ENCODE measurements at places on chromosomes 6 and 20. TPM values are rescaled to one million over a fixed set of nuclear protein-coding genes. Genes with fewer than 3 reads are reported as not detected.
A peak's percentile ranks its signal among the peaks of the same experiment; 100 is the strongest.

DNA sequence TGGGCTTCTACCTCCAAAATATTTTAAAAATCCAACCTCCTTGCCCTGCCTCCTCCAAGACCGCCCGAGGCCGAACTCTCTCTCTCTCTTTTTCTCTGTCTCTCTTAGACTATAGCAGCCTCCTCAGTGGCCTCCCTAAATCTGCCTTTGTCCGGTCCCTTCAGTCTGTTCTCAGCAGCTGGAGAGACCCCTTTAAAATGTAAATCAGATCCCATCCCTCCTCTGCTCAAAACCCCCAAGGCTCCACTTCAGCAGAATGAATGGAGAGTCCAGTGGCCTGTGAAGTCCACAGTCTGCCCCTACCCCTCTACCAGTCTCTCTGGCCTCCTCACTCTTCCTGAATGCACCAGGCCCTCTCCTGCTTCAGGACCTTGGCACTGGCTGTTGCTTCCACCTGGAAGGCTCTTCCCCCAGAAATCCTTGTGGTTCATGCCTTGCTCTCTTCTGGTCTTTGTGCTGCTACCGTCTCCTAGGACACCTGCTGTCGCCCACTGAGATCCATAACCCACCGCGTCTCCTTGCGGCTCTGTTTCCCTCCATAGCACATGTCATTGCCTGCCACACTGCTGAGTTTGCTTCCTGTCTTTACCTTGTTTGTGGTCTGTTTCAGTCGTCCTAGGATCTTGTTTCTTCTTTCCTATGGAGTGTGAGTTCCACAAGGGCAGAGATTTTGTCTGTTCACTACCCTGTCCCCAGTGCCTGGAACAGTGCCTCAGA lies 6.0 kb downstream of the MLN start:
- no peak overlapping the region for H3K4me3 ChIP-seq
- H3K36me3 ChIP-seq: no peaks in the 10 kb centered on the region
- H3K4me1 ChIP-seq: no peaks in the 10 kb centered on the region
- no peaks in the 10 kb centered on the region for H3K27me3 ChIP-seq
- no peak for DNase-seq

GRCh38 chr6:36283608-36284007 lies 13.7 kb downstream of the PNPLA1 start:
- no peaks in the 10 kb centered on the region for H3K4me1 ChIP-seq
- H3K4me3 ChIP-seq: no peak overlapping the region
- no peak overlapping the region for H3K27ac ChIP-seq
- no peaks in the 10 kb centered on the region for H3K27me3 ChIP-seq
- H3K36me3 ChIP-seq: no peaks in the 10 kb centered on the region

GRCh38 chr20:49132995-49133478 lies 55.1 kb downstream of the STAU1 start:
- no peaks in the 10 kb centered on the region for H3K36me3 ChIP-seq
- H3K4me1 ChIP-seq: no peaks in the 10 kb centered on the region
- H3K4me3 ChIP-seq: no peak overlapping the region
- peak; percentile 37 for DNase-seq
- H3K27me3 ChIP-seq: no peaks in the 10 kb centered on the region

DNA sequence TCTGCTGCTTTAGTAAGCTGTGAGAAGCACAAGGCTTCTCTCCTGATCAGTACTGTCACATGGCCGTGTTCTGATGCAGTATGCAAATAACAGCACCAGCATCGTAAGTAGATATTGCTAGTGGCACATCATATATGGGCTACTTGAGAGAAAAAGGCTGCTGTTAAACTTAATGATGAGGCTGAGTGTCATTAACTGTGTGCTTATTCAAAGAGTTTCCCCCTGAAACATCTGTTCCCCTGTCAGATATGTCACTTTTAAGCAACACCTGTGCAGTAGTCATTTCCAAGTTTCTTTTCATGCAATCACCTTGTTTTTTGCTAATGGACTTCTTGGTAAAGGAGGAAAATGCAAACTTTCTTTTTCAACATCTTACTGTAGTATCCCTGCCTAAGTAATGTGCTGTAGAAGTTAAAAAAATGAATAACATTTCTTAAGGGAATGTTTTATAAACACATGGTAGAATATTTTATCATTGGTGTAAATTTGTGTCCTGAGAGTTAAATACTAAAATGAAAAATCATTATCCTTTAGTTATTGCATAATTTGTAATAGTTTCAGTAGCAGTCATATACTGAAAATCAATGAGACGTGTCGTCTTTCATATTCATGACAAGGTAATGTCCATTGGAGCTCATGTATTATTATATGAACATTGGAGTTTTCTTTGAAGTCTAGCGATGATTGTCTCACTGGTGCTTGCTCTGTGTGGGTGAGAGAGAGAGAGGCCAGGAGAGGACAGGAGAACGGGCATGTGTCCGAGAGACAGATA lies 366.3 kb downstream of the CDKAL1 start:
- H3K4me1 ChIP-seq: no peaks in the 10 kb centered on the region
- H3K27me3 ChIP-seq: no peaks in the 10 kb centered on the region
- H3K27ac ChIP-seq: no peak overlapping the region
- H3K36me3 ChIP-seq: no peaks in the 10 kb centered on the region
- no peak for DNase-seq

GRCh38 chr20:5065879-5066383 lies 53.8 kb downstream of the PCNA start:
- H3K4me3 ChIP-seq: no peak overlapping the region
- H3K27ac ChIP-seq: no peak overlapping the region
- H3K27me3 ChIP-seq: no peaks in the 10 kb centered on the region
- no peaks in the 10 kb centered on the region for H3K36me3 ChIP-seq
- peak; percentile 63 for DNase-seq

GRCh38 chr6:121222656-121223055 lies 111.6 kb downstream of the TBC1D32 start:
- H3K27ac ChIP-seq: no peak overlapping the region
- H3K27me3 ChIP-seq: no peaks in the 10 kb centered on the region
- no peak overlapping the region for H3K4me3 ChIP-seq
- H3K36me3 ChIP-seq: no peaks in the 10 kb centered on the region
- H3K4me1 ChIP-seq: no peaks in the 10 kb centered on the region

- no peak for DNase-seq
- no peaks in the 10 kb centered on the region for H3K4me1 ChIP-seq
- no peaks in the 10 kb centered on the region for H3K27me3 ChIP-seq
- no peak overlapping the region for H3K4me3 ChIP-seq
Measured at GRCh38 chr6:169328112-169328801, 74.6 kb upstream of the THBS2 start.

GRCh38 chr6:33613795-33614168 lies 7.3 kb upstream of the ITPR3 start:
- DNase-seq: no peak
- H3K27ac ChIP-seq: no peak overlapping the region
- no peaks in the 10 kb centered on the region for H3K4me1 ChIP-seq
- H3K36me3 ChIP-seq: no peaks in the 10 kb centered on the region

DNA sequence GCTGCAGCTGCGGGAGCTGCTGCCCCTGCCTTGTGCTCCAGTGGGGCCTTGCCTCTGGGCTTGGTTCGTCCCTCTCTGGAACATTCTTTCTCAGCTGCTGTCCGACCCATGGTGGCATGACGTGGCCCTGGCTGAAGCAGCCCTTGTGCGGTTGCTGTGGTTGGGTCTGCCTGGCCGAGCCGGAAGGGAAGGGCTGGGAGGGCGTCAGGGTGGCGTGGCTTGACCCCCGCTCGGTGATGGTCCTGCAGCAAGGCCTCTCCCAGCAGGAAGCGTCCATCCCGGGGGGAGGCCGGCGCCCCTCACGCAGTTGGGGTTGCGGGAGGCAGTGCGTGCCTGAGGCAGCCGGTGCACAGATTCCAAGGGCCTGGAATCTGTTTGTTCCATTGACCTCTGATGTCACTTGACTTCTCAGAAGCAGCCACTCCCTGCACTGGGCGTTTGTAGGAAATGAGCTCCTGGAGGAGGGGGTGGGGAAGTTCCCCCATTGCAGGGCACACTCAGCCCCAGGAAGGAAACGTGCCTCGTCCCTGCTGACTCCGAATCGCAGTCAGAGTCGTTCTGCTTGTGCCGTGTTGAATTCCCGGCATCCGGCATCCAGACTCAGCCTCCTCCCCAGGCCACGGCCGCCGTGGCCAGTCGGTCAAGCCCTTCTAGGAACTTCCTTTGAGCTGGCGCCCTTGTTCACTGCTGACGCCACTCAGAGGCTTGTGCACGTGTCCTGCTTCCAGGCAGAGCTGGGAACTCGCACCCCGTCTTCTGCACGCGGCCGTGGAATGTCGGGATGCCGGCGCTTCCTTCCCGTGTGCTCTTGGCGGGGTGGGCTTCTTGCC lies 9.7 kb upstream of the TNFRSF6B start:
- DNase-seq: peak; percentile 65
- H3K36me3 ChIP-seq: no peaks in the 10 kb centered on the region
- no peak overlapping the region for H3K27ac ChIP-seq
- H3K4me3 ChIP-seq: no peak overlapping the region
- no peaks in the 10 kb centered on the region for H3K27me3 ChIP-seq

- peak; percentile 65 for DNase-seq
- H3K4me1 ChIP-seq: no peaks in the 10 kb centered on the region
- H3K4me3 ChIP-seq: peak within 1 kb of the TSS; percentile 85
- H3K36me3 ChIP-seq: no peaks in the 10 kb centered on the region
- no peaks in the 10 kb centered on the region for H3K27me3 ChIP-seq
Measured at GRCh38 chr6:42451333-42452170, at the start of gene TRERF1. Gene TRERF1 (minus strand): TSS chr6:42451926. CDS start chr6:42269590, 182,336 bp downstream.

GRCh38 chr20:11255860-11256259 lies 582.1 kb upstream of the JAG1 start:
- H3K4me1 ChIP-seq: no peaks in the 10 kb centered on the region
- H3K36me3 ChIP-seq: no peaks in the 10 kb centered on the region
- no peak for DNase-seq
- H3K4me3 ChIP-seq: no peak overlapping the region
- H3K27me3 ChIP-seq: no peaks in the 10 kb centered on the region
- no peak overlapping the region for H3K27ac ChIP-seq

GRCh38 chr20:6828794-6829423 lies 61.4 kb downstream of the BMP2 start:
- H3K36me3 ChIP-seq: no peaks in the 10 kb centered on the region
- H3K27me3 ChIP-seq: no peaks in the 10 kb centered on the region
- H3K4me3 ChIP-seq: no peak overlapping the region
- H3K27ac ChIP-seq: no peak overlapping the region
- H3K4me1 ChIP-seq: no peaks in the 10 kb centered on the region
- DNase-seq: peak; percentile 12

GRCh38 chr6:22149501-22150367 lies 147.1 kb downstream of the PRL start:
- no peak overlapping the region for H3K4me3 ChIP-seq
- H3K27ac ChIP-seq: no peak overlapping the region
- no peak for DNase-seq
- no peaks in the 10 kb centered on the region for H3K27me3 ChIP-seq

- H3K4me1 ChIP-seq: no peaks in the 10 kb centered on the region
- H3K36me3 ChIP-seq: no peaks in the 10 kb centered on the region
- DNase-seq: no peak
- no peak overlapping the region for H3K4me3 ChIP-seq
- H3K27ac ChIP-seq: no peak overlapping the region
Measured at GRCh38 chr6:113370508-113371502, 486.3 kb upstream of the MARCKS start.

GRCh38 chr6:15832841-15833240 lies 170.0 kb upstream of the DTNBP1 start:
- H3K36me3 ChIP-seq: no peaks in the 10 kb centered on the region
- no peaks in the 10 kb centered on the region for H3K27me3 ChIP-seq
- no peak overlapping the region for H3K4me3 ChIP-seq
- H3K4me1 ChIP-seq: no peaks in the 10 kb centered on the region
- H3K27ac ChIP-seq: no peak overlapping the region
- DNase-seq: no peak

- H3K4me3 ChIP-seq: no peak overlapping the region
- no peaks in the 10 kb centered on the region for H3K36me3 ChIP-seq
- no peaks in the 10 kb centered on the region for H3K27me3 ChIP-seq
- no peak overlapping the region for H3K27ac ChIP-seq
Measured at GRCh38 chr6:47680051-47680450, 18.3 kb upstream of the ADGRF4 start.

DNA sequence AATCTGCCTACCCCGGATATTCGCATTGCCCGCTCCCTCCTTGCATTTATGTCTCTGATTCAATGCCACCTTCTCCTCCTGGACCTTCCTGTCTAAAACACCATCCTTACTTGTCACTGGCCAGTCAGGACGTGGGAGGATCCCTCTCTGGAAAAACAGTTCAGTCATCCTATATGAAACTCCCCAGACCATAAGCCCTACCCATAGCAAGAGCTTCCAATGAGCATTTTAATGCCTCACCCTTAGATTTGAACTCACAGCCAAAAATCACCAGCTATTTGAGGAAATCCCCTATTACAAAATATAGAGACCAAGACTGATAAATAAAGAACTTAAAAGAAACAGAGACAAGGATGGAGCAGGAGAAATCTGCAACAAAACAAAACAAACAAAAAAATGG lies 86.4 kb downstream of the SHLD1 start:
- H3K27ac ChIP-seq: no peak overlapping the region
- no peak overlapping the region for H3K4me3 ChIP-seq
- H3K36me3 ChIP-seq: no peaks in the 10 kb centered on the region

- no peak for DNase-seq
- H3K27ac ChIP-seq: no peak overlapping the region
- H3K27me3 ChIP-seq: no peaks in the 10 kb centered on the region
- peaks cover 4% of the 10 kb centered on the region for H3K4me1 ChIP-seq
- H3K36me3 ChIP-seq: no peaks in the 10 kb centered on the region
Measured at GRCh38 chr6:104527311-104527710, 332.4 kb downstream of the HACE1 start.

- no peaks in the 10 kb centered on the region for H3K36me3 ChIP-seq
- H3K4me1 ChIP-seq: no peaks in the 10 kb centered on the region
- no peaks in the 10 kb centered on the region for H3K27me3 ChIP-seq
- DNase-seq: no peak
Measured at GRCh38 chr6:11403035-11403601, 134.4 kb upstream of the TMEM170B start.

The C6orf141 gene
- polyA plus RNA-seq: 5.2 TPM

The GTSF1L gene
- not detected for polyA plus RNA-seq

The FOXF2 gene
- polyA plus RNA-seq: 0.18 TPM

The CALHM4 gene
- 0.38 TPM for polyA plus RNA-seq

The PSORS1C1 gene
- polyA plus RNA-seq: 3.8 TPM

The FAM217A gene
- not detected for polyA plus RNA-seq

The PCK1 gene
- 0.54 TPM for polyA plus RNA-seq

The OVOL2 gene
- polyA plus RNA-seq: not detected

The ID4 gene
- polyA plus RNA-seq: 40.6 TPM
